ENCODE measurements at places on chromosomes 16 and 17.

- DNase-seq = no peak
Measured at GRCh38 chr16:75702242-75702641, 981 bp upstream of the DUXB start.

DNA sequence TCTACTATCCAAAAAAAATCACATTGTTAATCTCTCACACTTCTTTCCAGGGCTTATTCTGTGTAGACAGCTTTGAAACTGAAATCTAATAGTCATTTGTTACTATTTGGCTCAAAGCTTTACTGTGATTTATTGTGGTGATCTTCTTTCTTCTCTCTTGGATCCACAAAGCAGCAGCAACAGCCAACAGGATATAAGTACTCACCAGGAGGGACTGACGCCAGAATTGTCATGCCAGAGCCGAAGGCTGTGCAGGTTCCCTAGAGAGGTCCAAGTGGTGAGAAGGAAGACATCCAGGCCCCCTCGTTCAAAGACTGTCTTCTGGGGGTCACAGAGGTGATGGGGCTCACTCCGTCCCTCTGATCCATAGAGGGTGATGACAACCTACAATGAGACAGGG is 33.3 kb downstream of the PKD1L3 start:
- no peak for DNase-seq

GRCh38 chr17:65324611-65325342 is 187.6 kb downstream of the RGS9 start:
- no peak for DNase-seq

DNA sequence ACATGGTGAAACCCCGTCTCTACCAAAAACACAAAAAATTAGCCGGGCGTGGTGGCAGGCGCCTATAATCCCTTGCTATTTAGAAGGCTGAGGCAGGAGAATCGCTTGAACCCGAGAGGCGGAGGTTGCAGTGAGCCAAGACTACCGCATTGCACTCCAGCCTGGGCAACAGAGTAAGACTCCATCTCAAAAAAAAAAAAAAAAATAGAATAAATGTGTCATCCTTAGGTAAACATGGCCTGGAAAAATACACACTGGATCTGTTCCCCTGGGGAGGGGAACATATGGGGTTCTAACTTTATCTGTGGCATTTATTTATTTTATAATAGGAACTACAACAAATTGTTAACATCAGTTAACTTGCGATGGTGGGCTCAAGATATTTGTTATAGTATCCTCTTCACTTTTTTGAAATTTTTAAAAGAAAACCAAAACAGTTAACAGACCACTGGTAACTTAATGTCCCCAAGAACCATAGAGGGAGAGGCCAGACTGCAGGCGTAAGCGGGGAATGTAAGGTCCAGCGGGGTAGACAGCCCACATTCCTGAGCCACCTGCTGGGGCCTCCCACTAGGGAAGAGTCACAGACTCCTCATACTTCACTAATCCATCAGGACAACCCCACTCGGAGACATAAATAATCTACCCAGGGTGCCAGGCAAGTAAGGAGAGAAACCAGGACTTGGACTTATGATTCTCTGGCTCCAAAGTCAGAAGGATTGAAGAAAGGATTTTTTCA is 12.5 kb upstream of the TXNDC11 start:
- no peak for DNase-seq

- no peak for DNase-seq
Measured at GRCh38 chr17:31900877-31901276, 631 bp downstream of the UTP6 start.

Measured in CD4-positive, alpha-beta T cell (primary cell).